ENCODE measurements at places on chromosomes 7 and 10.
A peak's percentile ranks its signal among the peaks of the same experiment; 100 is the strongest.

- DNase-seq = no peak
Measured at GRCh38 chr7:79341902-79342301, 111.6 kb downstream of the MAGI2 start.

DNA sequence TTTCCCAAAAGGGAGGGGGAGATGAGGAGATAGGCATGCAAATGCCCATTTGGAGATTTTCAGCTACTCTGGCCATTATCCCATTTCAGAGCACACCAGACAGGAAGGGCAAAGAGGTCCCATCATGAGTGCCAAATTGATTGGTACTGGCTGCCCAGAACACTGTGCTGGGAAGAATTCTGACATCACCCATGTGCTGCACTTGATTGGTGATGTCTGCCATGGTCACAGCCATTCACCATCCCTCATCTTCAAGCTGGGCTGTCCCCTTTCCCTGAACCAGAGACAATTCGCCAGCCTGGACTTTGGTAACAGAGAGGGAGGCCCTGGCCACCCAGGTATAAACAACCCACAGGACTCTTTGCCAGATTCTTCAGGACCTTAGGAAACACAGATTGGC lies 23.2 kb upstream of the RADIL start:
- no peak for DNase-seq

DNA sequence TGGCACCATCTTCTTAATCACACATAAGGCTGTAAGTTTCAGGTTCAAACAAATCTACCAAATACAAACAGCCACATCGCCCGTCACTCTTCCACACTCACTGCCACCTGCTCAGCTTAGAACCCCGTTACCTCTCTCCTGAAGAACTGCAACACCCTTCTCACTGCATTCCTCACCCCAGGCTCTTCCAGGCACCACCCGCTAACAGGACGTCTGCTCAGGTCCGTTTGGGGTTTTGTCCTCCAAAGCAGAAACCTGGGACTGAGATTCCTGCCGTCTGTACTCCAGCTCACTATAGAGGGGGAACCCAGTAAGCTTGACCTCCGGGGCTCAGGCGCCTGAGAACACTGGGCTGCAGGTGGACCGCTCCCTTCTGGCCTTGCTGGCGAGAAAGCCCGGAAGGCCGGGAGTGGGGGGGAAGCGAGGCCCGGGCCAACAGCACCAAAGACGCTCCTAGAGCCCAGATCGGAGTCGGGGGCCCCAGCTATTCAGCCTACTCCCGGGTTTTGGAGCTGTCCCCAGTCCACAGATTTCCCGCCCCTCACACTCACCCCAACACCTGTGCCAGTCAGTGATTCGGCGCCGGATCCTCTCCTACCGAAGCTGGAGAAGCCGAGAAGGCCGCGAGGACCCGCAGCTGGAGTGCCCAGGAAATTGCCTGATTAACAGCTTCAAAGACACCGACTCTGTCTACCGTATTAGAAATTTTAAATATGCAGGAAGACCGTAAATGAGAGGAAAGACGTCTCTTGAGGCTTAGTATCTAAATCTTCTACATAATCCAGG lies at the start of gene AP3M1:
Gene AP3M1 (minus strand): TSS at position 625 of the 786 bp plus-strand sequence. CDS start 12,449 bp downstream, outside the sequence.
- no peak for DNase-seq

GRCh38 chr7:100855515-100855914 lies 3.0 kb downstream of the SLC12A9 start:
- DNase-seq = peak; percentile 34

DNA sequence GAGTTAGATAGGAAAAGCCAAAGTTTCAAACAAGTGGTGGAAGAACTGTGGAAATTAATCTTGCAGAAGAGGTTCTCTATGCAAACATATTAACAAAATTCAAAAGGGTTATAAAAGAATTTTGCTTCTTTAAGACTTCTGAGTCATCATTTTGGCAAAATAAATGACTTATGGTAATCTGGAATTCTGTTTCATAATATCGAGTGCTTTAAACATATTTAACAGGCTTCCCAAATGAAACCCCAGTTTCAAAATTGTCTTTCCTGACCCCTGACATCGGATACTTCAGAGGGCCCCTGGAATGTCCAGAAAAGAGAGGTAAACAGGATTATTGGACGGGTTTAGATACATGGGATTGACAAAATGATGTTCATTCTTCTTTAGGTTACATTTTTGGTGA lies 444.6 kb downstream of the HTR7 start:
- DNase-seq = no peak

- DNase-seq = no peak
Measured at GRCh38 chr10:127848226-127848625, 44.5 kb downstream of the CLRN3 start.

DNA sequence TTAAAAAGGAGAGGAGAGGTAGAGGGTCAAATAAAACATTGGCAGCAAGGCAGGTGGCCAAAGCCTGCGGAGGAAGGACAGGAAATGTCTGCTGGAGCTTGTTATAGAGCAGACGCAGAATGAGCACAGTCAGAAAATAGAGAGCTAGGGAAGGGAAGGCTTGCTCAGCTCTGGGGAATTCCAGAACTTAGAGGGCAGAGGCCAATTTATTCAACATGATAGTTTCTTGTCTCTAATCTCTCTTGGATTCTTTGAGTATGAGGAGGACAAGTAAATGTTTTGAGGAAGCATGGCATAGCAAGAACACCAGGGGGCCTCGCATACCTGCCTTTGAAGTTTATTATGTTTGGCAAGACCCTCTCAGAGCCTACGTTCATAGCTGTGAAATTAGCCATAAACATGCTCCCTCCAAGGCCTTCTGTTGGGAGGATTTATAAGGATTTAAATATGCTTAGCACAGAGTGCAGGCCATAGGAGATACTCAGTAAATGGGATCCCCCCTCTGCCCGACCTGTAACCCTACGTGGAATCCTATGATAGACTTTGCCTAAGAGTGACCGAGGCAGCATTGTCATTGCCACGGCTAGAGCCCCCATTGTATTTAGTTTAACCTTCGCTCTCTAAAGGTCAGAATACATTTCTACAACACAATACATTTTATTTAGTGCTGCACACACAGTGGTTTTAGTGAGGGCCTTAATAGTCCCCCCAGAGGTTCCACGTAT lies 293.9 kb downstream of the CCDC3 start:
- peak; percentile 65 for DNase-seq

DNA sequence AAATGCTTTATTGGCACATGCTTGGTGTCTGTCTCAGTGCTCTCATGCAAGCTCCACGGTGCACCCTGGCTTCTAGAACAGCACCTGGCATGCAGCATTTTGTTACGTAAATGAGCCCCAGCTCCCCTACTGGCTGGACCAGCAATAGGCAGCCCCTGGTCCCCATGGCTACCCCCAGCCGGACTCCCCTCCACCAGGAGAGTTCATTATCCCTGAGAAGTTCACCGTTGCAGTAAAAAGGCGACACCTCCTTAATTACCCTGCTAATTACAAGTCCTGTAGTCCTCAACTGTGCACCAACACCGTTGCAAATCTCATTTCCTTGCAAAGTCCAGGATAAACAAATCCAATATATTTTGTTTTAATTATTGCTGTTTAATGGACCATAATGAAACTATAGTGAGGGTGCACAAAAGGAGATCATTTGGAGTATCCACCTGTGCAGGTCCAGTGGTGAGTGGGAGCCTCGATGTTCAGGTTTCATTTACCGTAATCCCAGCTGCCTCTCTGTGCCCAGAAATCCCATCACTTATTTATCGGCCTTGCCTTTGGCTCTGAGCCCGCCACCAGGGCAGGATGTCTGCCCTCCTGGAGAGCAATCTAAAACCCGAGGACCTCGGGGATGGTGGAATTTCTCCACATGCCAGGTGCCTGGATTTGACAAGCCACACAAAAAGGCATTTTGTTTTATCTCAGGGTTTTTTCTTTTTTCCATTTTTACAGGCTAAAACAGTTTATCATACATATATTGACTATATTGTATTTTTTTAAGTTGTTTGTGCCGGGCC lies 12.8 kb upstream of the DRGX start:
- peak; percentile 50 for DNase-seq

- no peak for DNase-seq
Measured at GRCh38 chr7:105454095-105454747, 65.5 kb upstream of the SRPK2 start.

DNA sequence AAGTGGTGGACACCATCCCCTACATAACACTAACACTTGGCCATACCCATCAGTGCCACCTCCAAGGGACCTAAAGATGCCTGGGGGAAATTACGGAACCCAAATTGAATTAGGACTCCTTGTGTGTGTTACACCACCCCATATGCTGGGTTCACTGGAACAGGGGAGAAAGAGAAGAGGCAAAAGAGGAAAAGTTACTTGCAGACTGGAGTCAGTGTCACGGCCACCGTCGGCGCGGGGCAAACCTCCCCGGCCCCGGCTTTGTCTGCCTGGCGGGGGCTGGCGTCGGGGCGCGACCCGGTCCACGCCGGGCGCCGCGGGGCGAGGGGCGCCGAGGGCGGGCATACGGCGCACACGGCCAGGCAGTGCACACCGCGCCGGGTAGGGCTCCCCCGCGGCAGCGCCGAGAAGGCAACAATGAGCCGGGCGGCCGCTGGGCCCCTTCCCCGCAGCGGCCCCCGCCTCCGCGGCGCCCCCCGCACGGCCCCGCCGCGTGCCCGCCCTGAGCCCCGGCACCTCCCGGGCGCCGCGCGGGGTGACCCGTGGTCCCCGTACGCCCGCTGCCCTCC lies 171.1 kb downstream of the FAM107B start:
- DNase-seq = no peak

GRCh38 chr7:29457141-29457561 lies 106.5 kb upstream of the PRR15 start:
- DNase-seq = no peak

DNA sequence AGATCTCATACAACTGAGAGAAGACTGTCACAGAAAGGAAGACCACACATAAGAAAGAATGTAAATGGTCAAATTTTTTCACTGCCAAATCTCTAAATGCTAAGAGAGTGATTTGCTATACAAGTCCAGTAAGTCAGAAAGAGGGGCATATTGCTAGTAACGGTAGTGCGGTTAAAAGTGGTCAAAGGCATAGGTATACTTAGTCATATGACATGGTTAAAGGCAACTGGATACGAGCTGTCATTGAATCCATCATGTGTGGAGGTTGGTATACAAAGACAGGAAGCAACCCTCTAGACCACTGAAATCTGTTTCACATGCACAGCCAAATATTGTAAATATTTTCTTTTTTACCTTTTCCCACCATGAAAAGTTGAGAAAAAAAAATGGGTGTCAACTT lies 4.8 kb downstream of the INHBA start:
- no peak for DNase-seq

- DNase-seq = peak; percentile 82
Measured at GRCh38 chr7:154842591-154842990, 160.3 kb downstream of the PAXIP1 start.

DNA sequence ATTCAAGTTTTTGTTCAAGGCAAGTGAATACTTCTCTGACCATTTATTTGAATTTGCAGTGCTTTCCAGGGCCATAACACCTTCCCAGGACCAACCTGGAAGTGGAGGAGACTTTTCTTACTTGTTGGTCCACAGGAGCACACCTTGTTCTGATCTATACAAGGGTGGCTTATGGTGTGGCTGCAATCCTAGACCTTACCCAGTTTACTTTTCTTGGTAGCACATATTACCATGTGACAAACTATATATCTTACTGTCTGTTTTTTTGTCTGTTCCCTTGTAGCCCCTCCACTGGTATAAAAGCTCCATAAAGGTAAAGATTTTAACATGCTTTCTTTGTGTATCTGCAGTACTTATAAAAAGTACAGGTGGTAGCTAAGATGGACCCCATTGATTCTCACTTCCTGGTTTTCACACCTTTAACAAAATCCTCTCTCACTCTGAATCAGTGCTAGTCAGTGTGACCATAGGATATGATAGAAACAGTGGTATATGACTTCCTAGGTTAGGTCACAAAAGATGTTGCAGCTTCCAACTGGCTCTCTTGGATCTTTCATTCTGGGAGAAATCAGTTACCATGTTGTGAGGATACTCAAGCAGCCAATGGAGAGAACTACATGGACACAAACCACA lies 5.6 kb upstream of the ASB4 start:
- no peak for DNase-seq

DNA sequence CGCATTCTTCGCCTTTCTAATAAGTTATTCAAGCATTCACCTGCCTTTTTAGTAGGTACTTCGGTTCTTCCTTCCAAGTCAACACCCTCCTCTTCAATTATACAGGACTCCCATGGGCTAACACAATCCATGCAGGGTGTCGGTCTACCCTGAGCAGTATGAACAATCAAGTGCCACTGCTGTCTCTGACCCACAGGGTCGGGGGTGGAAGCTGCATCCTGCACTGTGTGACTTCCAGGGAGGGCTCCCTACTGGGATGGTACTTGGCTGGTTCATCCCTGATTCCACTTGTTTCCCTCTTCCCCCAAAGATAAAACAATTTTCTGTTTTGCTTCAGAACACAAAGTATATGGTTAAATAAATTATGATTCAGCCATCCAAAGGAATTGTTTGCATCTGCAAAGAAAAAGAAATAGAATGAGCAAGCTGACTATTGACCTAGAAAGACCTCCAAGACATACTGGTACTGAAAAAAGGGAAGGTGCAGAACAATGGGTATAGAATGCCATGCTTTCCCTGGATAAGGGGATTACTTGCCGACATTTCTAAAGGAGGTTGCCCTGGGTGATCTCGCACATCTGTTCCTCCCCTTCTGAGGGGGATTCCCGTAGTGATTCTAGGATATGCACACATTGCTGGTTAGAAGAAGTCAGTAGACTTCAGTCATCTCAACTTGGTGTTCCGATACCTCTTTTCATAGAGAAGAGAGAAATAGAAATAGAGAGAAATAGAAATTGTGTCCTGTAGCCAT lies 89.1 kb upstream of the AGR3 start:
- DNase-seq = no peak

GRCh38 chr7:3753868-3754267 lies 452.8 kb downstream of the SDK1 start:
- DNase-seq = no peak

- no peak for DNase-seq
Measured at GRCh38 chr7:150686030-150686631, 625 bp downstream of the GIMAP2 start.

- DNase-seq = no peak
Measured at GRCh38 chr10:110494532-110494931, 3.2 kb upstream of the DUSP5 start.

DNA sequence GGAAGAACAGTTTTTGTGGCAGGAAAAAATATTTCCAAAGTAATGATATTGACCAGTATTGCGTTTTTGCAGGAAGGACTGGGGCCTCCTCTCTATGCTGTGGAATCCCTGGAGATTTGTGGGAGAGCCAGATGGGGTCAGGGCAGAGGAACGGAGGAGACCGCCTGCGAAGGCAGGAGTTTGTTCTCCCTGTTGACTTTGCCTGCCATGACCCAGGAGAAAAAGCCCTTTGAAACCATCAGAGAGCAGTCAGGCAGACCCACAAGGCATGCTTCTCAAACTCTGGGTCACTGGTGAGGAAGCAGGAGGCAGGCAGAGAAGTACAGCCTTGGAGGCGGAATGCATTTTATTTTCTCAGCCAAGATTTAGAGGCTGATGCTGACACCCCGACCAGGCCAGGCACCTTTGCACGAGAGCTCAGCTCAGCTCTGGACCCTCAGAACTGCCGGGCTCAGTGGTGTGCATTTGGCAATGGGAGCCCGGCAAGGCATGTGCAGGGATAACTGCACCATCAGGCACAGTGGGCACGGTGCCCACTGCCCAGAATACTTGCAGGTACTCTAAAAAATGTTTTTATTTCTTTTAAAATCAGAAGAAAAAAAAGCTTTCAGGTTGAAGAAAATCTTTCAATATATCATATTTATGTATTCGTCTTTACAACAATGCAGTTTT lies 410.4 kb downstream of the RPS24 start:
- DNase-seq = no peak
